Brain (organoid and tissue), 16 donors: ENCODE measurements at places on chromosomes 6 and 20.

DNA sequence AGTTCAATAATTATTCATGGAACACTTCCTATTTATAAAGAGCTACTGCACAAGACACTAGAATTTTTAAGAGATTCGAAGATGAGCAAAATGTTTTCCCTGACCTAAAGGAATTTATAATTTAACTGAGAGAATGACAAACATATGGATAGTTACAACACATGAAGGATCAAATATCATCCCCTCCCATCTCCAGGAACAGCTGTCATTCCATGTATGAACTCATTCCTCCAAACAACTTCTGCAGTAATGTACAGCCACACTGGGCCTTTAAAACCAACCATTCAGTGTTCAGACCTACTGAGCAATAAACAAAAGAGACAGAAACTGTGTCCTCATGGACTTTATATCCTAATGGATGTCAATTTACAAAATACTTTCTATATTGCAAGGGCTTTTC, 87.8 kb downstream of the KIF16B start:
- DNase-seq, result no peak

DNA sequence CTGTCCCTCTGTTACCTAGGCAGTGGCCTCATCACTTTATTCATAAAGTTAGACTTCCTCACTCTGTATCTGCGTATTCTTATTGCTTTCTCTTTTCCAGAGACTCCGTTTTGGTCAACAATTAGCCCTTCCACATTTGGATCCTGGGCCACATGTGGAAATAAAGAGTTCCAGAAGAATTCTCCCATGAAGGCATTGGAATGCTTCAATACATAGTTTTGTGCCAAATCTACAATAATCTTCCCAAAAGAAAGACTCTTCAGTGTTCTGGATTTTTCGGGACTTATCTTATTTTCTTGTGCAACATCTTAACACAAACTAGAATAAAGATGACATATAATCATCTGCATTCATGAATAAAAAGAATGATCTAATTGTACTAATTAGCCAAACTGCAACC, 187.7 kb upstream of the BMP2 start:
- DNase-seq, result no peak

DNA sequence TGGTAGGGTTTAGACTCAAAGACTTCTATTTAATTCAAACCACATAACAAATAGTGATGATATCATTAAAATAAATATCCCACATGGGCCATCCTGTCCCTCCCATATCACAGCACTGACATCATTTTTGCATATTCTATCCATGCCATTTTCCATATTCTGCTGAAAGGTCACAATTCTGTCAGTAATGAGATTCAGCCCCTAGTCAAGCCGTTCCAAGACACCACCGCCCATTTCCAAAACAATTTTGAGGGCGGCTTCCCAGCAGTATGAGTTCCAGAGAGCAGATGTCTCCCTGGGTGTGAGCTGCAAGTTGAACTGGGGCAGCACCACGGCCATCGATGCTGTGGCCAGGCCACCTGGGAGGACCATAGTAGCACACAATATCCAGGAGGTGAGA, 65.1 kb upstream of the PLEKHG1 start:
- no peak for DNase-seq

GRCh38 chr6:75483136-75483952, 10.3 kb downstream of the FILIP1 start:
- no peak for DNase-seq

DNA sequence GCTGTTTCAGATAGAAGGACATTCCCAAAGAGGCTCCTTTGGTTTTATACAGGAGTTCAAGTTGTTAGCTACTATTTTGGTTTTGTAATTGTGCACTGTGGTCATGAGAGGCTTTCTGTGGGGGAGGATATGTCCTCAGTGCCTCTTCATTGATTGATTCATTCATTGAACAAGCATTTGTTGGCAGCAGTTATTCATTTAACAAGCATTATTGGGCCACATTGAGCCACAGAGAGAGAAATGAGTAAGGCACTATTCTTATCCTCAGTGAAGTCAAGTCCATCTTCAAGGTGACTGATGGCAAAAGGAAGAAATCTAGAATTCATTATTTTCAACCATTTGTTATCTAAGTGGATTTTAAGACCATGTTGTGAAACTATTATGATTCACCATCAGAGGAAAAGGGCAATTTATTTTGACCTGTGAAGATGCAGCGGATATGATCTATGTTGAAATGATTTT, 697.2 kb upstream of the CITED2 start:
- DNase-seq, result no peak

DNA sequence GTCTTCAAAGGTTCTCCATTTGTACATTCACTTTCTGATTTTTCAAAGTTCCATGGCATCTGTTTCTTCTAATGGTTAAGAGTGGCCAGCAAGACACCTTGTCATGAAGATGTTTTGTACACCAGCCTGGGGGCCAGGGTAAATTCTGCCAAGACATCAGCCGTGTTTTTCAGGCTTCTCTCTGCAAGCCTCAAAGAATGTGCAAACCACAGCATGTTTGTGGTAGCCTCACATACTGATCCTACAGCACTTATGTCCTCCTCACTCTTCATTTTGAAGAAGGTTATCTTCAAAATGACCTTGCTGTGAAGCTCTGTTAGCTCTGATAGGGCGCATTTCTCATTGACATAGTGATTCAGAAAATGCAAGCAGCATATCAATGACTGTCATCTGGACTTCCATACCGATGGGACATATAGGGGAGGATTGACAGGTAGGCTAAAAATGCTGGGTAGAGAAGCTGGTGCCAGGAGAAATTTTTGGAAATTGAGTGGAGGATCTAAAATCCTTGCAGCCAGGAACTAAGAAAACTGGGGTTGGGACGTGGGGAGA, 59.3 kb upstream of the SPTLC3 start:
- no peak for DNase-seq

DNA sequence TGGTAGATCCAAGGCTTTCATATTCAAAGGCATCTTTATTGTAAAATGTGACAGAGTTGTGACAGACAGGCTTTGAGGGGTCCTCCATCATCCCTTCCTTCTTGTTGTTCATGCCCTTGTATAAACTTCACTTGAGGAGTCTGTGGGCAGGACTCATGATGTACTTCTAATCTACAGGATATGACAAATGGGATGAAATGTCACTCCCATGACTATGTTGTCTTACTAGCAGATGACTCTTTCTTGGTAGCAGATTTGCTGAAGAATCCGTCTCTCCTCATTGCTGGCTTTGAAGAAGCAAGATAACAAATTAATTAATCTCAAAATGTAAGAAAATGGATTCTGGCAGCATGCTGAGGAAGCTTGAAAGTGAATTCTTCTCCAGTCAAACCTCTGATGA, 566.1 kb downstream of the TFAP2B start:
- no peak for DNase-seq

DNA sequence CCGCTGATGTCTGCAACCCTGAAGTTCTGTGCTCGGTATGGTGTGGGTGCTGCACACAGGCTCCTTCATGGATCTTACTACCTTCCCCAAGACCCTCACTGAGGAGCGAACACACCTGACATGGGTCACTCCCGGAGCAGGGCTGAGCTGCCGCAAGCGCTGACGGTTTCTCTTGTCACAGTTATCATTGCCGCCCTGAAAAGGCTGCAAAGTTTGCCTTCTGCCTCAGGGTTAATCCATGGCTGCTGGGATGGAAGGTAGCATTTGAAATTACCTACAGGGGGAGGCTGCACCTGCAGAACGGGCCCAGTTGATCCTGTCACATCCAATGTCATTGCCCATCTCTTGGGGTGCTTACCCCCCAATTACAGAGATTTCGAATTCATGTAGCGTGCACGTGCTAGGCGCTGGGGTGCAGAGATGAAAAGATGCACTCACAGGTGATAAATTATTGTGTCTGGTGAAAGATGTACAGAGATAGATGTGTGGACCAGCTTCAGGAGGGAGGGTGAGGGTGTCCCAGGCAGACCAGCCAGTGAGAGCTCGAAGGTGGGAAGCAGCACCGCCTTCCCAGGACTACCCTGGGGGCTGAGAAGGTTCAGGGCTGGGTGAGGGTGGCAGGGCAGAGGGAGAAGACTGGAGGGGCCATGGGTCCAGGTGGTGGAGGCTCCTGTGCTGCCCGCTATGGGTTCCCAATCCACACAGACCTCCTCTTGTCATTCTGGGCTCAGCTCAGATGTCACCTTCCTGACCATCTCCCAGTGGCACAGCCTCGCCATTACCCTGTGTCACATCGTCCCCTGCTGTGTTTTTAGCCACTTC, 120.1 kb downstream of the SYCP2 start:
- DNase-seq, result no peak

GRCh38 chr6:80938131-80938530, 814.4 kb downstream of the TENT5A start:
- DNase-seq, result no peak

GRCh38 chr6:156879186-156879585, 102.0 kb downstream of the ARID1B start:
- no peak for DNase-seq

GRCh38 chr6:32234934-32235333, 11.1 kb upstream of the NOTCH4 start:
- no peak for DNase-seq

DNA sequence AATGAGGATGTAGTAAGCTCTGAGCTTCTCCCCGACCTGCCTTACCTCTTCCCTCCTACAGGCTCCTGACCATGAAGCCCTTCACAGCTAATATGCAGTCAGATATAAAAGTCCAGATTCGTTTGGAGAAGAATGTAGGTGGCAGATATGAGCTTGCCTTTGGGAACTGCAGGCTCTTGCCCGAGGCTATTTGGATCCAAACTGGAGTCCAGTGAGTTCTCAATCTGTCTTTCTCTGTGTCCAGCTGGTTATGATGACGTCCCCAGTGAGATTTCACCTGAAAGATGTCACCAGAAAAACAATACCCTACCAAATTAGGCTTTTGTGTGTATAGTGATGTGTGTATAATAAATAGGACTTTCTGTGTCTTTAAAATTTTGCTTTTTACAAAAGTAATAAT, 14.7 kb upstream of the BPIFA3 start:
- no peak for DNase-seq

GRCh38 chr20:46551522-46552381, 1.3 kb upstream of the OCSTAMP start:
- DNase-seq, result no peak

DNA sequence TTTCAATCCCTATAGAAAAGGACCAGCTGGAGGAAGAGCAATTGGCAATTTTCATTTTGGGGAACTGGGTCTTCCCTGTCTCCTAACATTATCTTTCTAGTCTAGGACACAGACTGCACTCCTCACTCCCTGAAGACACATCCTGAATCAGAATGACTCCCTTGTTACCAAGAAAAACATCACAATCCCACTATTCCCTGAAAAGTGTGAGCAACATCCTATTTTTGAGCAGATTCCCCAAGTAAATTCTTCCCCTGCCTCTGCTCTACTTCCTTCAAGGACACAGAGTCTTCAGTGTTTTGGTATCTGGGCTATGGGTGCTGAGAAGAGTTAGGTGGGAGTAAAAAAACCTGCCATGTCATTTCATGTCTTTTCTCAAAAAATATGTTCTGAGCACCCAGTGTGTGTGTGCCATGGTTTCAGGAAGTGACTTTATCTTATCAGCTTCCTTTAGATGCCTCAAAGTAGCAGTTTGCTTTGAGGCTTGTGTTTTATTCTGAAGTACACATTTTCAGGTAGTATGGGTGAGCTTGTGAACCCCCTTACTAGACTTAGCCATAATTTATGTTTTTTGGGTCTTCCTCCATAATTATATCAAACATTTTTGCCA, 12.4 kb downstream of the LAMA4 start:
- no peak for DNase-seq

- no peak for DNase-seq
These were observed 299.1 kb downstream of the FOXC1 start for GRCh38 chr6:1908784-1909183.

DNA sequence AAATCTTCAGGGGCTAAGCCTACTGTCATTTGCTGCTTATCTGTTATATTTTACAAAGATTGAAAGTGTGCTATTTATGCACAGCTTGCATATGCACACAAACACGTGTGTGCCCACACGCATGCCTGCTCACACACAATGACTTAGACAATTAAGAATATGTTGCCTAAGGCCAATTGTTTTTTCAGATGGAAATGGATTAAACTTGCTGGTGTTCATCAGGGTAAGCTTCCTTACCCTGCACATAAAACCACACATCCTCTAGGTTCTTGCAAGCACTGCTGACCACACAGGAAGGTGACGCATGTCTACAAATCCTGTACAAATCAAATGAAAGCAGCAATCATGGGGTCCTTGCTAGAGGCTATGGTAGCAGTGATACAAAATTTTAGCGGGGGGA, 58.4 kb downstream of the GJA10 start:
- no peak for DNase-seq

- DNase-seq, result no peak
These were observed 10.1 kb downstream of the CRYBG1 start for GRCh38 chr6:106370639-106371038.

DNA sequence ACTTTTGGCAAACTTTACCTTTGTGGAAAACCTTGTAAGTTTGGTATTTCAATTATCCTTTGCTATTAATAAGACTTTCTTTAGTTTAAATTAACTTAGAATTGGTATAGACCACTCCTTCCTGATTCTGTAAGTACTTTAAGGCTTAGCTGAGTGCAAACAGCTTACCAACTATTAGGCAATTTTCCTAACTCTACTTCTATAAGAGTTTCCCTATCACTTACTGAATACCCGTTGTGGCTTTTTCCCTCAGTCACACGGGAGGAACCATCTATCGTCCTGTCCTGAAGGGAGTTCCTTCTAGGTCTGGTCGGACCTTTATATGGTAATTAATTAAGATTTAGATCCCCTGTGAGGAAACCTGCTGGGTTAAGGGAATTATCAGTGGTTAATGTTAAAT, 9.6 kb downstream of the SLC35A1 start:
- no peak for DNase-seq

DNA sequence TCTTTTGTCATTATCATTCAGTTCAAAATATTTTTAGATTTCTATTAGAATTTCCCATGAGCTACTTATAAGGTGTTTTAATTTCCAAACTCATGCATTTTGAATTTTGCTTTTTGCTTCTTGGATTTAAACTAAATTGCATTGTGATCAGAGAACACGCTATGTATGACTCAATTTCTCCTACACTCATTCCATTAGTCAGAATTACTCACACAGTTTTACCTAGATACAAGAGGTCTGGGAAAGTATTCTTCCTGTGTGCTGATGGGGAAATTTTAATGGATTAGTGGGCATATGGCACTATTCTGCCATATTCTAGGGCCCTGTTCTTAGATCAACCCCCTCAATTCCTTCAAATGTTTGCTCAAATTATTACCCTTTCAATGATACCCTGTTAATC, 49.9 kb upstream of the BMP5 start:
- DNase-seq, result no peak

DNA sequence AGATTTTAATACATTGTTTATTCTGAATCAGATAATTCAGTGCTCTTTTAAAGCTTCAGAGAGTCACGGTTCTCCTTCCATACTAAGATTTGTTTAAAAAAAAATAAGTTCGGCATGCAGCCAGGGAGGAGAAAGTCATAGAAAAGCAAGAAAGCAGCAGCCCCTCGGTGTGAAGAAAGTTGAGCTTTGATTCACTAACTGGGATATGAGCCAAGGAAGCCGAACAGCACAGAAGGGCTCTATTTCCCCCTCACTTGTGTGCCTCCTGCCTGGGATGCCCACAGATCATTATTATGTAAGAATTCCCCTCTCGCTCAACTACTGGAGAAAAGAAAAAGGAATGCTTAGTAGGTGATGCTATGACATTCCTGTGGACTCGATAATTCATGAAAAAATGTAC, 69.3 kb upstream of the SYNJ2 start:
- DNase-seq, result peak; percentile 90
